ENCODE measurements at places on chromosomes 16 and 17.

DNA sequence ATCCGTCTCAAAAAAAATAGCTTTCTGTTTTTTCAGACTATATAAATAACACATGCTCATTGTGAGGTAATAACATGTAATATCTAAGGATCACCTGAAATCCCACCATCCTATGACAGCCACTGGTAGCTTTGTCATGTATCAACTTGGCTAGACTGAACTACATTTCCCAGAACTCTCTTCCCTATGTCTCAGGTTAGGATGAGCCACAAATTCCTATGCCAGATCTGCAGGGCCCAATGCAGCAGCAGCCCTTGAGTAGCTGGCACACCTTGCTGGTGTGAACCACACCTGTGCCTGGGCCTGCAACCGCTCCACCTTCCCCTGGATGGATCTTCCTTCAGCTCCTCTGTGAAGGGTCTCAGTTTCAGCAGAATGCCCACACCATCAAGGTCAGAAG lies 28.1 kb downstream of the OGFOD1 start:
- DNase-seq = no peak

GRCh38 chr16:89115216-89115861 lies 21.7 kb downstream of the ACSF3 start:
- no peak for DNase-seq

DNA sequence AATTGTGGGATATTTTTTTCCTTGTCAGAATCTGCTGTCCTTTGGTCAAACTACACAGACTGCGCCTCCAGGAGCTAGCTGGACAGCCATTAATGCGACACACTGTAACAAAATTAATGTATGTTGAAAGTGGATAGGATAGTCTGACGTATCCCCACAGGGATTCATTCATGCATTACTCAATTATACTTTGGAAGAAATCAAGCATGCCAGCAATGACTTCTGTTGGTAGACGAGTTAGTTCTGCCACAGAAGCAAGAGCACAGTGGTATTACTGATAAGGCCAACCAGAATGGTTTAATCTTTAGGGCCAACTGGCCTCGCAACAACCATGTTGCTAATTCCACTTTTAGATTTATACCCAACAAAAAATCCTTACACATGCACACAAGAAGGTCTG lies 106.4 kb upstream of the TOB1 start:
- DNase-seq = no peak

- no peak for DNase-seq
These were observed 285.3 kb upstream of the IRX5 start for GRCh38 chr16:54645345-54645744.

DNA sequence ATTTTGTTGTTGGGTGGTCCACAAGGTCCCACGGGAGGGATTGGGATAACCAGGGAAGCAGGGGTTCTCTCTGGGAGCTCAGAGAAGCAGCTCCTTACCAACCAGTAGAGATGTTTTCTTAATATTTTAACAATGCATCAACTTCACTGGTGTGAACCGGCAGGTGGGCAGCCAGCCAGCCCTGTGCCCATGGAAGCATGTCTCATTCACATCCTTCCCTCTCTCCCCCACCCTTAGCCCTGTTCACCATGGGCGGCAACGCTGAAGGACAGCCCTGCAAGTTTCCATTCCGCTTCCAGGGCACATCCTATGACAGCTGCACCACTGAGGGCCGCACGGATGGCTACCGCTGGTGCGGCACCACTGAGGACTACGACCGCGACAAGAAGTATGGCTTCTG lies 9.3 kb downstream of the MMP2 start:
- DNase-seq = no peak

DNA sequence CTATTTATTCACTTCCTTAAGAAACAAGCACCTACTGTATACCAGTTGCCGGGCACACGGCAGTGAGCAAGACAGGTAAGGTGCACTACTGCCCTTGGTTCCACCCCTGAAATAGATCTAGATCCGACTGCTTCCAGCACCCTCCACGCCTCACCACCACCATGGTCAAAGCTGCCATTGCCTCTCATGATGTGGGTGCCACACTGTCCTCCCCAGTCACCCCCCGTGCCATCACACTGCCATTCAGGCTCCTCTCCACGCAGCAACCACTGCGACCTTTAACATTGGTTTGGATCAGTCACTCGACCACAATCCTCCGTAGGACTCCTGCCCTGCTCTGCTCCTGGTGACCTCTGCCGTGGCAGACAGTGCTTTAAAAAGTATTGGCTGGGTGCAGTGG lies 226.8 kb downstream of the CPPED1 start:
- no peak for DNase-seq

- DNase-seq = no peak
These were observed 26.4 kb upstream of the TMEM220 start for GRCh38 chr17:10756185-10756584.

GRCh38 chr16:86651823-86652222 lies 73.5 kb downstream of the FOXL1 start:
- no peak for DNase-seq

GRCh38 chr17:41298458-41299135 lies 4.1 kb downstream of the KRTAP29-1 start:
- no peak for DNase-seq

GRCh38 chr16:85673529-85674417 lies 15.0 kb downstream of the GINS2 start:
- peak; percentile 85 for DNase-seq

DNA sequence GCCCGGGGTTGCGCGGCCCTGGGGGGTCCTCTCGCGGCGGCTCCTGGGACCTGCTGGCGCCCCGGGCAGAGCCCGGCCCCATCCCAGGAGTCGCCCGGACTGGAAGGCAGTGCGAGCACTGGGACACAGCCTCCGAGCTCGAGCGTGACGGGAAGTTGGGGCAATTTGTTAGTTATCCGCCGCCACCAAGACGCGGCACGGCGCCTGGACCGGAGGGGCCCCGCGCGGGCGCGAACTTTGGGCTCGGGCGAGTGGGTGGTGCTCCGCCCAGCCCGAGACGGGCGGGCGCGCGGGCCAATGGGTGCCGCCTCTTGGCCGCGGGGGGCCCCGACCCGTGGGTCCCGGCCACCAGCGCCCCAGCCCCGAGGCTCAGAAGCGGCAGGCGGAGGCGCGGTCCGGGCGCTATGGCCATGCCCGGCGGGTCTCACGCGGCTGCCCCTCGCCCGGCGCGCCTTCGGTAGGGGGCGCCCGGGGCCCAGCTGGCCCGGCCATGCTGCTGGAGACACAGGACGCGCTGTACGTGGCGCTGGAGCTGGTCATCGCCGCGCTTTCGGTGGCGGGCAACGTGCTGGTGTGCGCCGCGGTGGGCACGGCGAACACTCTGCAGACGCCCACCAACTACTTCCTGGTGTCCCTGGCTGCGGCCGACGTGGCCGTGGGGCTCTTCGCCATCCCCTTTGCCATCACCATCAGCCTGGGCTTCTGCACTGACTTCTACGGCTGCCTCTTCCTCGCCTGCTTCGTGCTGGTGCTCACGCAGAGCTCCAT lies at the start of gene ADORA2B:
ADORA2B (plus strand) TSS at position 372 of the 768 bp plus-strand sequence; CDS start at position 491, 119 bp downstream.
- DNase-seq = peak; percentile 91

- DNase-seq = no peak
These were observed 1972.6 kb downstream of the TP53TG3F start for GRCh38 chr16:35431829-35432663.

GRCh38 chr17:62916684-62917571 lies 49.1 kb upstream of the TANC2 start:
- no peak for DNase-seq

DNA sequence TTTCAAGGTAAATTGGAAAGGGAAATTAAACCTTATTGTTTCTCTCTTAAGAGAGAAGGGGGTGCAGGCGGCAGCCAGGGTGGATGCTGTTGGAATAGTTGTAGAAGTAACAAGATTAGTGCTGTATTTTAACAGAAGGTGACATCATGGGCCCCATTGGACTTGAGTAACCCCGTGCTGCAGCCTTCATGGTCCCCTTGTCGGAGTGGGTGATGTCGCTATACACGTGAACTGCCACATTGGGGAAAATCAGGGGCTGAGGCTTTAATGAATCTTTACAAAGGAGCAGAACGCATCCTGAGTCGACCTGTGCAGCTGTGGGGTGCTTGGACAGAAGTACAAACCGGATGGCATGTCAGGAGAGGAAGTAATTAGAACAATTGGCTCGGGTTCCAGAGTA lies 3.2 kb downstream of the SNX11 start:
- DNase-seq = no peak

- no peak for DNase-seq
These were observed 66.7 kb downstream of the COX10 start for GRCh38 chr17:14135906-14136590.
